ENCODE measurements at places on chromosomes 6 and 20.

DNA sequence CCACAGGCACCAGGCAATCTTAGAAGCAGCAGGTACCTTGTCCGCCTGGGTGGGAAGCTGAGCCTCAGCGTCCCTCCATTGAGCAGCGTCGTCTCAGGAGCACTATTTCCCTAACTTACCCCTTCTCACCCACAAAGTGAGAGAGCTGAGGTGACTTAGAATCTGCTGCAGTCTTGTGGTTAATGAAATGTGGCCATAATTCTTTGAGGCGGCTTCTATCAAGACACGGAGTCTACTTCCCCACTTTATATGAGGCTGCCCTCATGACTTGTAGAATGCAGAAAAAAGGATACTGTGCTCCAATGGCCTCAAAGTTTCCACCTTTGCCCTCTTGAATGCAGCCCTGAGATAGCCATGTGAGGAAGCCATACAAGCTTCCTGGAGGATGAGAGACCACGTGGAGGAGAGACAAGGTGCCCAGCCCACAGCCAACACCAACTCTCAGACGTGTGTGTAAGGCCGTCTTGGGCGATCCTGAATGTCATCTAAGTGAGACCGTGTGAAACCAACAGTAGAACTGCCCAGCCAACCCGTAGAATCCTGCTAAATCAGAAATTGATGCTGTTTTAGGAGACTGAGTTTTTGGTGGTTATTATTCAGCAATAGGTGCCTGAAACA, 9.1 kb upstream of the TAGAP start:
- no peak for DNase-seq

DNA sequence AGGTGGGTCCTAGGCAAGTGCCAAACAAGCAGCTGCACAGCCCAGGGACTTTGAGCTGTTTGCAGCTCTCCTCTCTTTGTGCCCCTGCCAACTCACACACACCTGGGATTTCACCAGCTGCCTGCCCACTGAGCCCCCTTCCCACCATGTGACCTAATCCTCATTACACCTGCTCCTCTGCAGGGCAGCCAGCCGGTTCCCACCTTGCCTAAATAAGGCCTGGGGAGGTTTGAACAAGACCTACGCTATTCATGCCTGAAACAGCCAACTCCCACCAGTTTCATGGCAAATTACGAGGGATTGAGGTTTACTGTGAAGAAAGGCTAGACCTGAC, 92.6 kb upstream of the SOX4 start:
- no peak for DNase-seq

- no peak for DNase-seq
These were observed at the start of gene ITPR3 for GRCh38 chr6:33620856-33621710. ITPR3 (plus strand) TSS chr6:33621322; CDS start chr6:33621603, 281 bp downstream.

- no peak for DNase-seq
These were observed 113.0 kb downstream of the MANEA start for GRCh38 chr6:95690328-95690727.

- DNase-seq: no peak
These were observed 9.7 kb upstream of the ZSCAN9 start for GRCh38 chr6:28215425-28215824.

- DNase-seq: no peak
These were observed 29.8 kb downstream of the DIDO1 start for GRCh38 chr20:62896526-62896925.

DNA sequence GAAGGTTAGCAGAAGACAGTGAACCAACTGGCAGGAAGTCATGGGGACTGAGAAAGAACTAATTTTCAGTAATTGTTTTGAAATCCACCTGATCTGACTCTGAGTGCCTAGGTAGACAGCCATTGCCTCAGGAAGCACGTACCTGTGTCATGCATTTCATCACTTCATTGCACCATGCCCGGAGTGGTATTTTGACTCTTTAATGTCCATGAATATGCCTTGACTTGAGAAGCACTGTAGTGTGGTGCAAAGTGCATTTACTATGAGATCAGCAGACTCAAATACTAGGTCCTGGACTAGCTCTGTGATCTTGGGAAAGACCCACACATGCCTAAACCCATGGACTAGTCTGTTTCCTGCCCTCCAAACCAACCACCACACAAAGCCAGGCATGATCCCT, 370.9 kb upstream of the MARCKS start:
- no peak for DNase-seq

DNA sequence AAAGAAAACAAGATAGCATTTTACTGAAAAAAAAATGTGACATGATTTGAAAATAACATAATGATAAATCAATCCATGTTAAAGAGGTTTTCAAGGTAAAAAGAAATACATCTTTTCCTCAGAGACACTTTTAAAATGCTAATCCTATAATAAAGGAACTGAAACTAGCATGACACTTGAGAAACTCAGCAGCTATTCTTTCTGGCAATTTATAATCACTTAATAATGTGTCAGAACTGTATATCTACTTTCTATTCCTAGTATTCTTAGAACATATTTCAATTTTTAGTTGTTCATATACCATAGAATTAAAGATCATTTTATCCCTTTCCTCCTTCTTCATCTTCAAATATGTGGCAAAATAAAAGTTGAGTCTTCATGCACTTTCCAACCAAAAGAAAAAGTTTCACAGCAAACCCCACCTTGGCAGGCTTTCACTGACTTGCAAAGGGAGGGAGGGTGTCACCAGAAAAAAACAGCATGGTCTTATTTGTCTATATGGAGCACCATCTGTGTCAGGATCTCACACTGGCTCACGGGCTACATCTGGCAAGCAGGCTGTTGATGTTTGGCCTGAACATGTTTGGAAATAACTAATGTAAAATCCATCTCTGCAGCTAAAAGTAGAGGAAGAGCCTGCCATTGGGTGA, 48.5 kb downstream of the FHL5 start:
- DNase-seq: no peak

DNA sequence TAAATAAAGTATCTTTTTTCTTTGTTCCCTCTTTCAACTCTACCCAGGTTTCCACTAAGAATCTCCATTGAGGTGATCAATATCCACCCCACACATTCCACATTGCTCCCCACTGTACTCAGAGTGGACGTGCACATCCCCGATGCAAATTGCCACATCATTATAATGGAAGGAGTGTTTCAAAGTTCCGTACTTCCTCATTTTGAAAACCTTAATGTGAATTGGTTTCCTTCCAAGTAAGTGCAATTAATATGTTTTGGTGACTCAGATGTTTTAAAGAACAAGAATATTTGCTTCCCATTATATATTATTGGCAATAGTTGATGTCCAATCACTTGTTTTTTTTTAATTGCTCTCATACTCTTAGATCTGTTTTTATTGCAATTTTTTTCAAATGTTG, 463.6 kb downstream of the HACE1 start:
- DNase-seq: no peak

- no peak for DNase-seq
These were observed 32.7 kb downstream of the ACSS1 start for GRCh38 chr20:25025091-25025861.

DNA sequence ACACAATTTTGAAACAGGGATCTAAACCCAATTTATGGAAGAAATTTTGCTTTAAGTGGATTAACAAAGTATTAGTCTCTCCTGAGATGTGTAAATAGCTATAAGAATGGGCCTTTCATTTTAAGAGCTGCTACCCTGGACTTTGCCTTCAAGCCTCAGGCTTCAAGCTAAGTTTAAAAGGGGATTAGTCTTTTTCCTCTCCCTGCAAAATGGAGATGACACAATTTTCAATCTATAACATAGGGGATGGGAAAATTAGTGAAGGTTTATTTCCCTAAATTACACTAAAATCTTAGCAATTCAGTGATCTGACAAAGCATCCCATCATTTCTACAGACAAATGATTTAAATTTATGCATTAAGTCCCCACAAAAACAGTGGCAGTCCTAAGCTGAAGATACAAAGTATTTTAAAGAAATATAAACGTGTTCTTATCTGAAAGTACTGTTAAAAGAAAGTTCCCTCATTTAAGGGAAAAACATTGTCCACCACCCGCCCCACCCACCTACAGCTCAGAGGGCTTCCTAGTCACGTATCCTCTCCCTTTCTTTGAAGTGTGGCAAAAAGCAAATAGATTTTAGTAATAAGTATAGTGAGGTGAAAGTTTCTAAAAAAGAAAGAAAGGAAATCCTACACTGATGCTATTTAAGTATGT, 14.5 kb downstream of the ARHGAP18 start:
- no peak for DNase-seq

Measured in amniotic epithelial cell (primary cell).